ENCODE measurements at places on chromosomes 3 and 15.

GRCh38 chr3:106242781-106243180 lies 374.0 kb upstream of the CBLB start:
- no peak for DNase-seq

GRCh38 chr3:79041621-79042020 lies 726.2 kb downstream of the ROBO1 start:
- DNase-seq: no peak

GRCh38 chr15:78006567-78007205 lies 70.8 kb downstream of the TBC1D2B start:
- no peak for DNase-seq

DNA sequence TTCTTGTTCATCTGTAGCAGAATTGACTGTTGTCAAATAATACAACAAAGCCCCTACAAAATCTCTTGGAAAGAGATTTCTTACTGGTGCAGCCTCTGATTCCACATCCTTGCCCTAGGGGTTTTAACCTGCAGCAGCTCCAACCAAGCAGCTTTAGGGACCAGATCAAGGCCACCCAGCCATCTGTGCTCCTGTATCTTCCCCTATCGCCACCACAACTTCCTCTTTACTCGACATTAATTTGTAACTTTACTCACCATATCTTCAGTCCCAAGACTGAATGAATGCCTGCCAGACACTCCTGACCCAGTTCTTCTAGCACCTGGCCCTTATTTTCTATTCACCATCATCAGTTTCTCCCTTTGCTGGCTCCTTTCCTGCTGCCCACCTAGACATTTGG lies 156.6 kb upstream of the IL12A start:
- no peak for DNase-seq

DNA sequence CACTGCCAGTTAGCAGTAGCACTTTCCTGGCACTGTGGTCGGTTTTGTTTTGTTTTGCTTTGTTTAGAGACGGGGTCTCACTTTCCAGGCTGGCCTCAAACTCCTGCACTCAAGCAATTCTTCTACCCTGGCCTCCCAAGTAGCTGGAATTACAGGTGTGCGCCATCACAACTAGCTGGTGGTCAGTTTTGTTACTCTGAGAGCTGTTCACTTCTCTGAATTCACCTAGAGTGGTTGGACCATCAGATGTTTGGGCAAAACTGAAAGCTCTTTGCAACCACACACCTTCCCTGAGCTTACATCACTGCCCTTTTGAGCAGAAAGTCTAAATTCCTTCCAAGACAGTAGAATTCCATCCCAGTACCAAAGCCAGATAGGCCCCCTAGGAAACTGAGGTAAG lies 22.6 kb downstream of the CLDN18 start:
- DNase-seq: no peak

DNA sequence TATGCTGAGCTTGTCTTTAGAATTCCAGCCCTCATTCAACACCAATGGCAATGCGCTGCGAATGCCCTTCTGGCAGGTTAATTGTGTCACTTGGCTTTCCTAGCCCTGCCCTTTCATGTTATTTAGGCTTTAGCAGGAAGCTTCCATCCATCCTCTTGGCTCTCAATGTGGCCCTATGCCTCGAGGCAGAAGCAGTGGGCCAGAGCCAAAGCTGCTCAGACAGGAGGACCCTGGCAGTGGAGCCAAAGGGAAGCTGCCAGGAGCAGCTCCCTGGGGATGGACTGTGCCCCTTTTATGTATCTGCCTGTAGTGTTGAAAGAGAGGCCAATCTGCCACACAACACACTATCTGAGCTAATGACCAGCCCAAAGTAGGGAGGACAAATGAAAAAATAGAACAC lies 376.4 kb downstream of the CTNNB1 start:
- DNase-seq: no peak

Data from AG04449 (cell line).